Endodermal cell (in vitro differentiated cells): ENCODE measurements at places on chromosomes 13 and 19. TPM values are rescaled to one million over a fixed set of nuclear protein-coding genes. Genes with fewer than 3 reads are reported as not detected.

GRCh38 chr19:55526216-55527196, 10.4 kb downstream of the SBK2 start:
- DNase-seq: peak; percentile 89

Gene ZNF285
- total RNA-seq: 7.7 and 9.0 TPM in 2 replicates

DNA sequence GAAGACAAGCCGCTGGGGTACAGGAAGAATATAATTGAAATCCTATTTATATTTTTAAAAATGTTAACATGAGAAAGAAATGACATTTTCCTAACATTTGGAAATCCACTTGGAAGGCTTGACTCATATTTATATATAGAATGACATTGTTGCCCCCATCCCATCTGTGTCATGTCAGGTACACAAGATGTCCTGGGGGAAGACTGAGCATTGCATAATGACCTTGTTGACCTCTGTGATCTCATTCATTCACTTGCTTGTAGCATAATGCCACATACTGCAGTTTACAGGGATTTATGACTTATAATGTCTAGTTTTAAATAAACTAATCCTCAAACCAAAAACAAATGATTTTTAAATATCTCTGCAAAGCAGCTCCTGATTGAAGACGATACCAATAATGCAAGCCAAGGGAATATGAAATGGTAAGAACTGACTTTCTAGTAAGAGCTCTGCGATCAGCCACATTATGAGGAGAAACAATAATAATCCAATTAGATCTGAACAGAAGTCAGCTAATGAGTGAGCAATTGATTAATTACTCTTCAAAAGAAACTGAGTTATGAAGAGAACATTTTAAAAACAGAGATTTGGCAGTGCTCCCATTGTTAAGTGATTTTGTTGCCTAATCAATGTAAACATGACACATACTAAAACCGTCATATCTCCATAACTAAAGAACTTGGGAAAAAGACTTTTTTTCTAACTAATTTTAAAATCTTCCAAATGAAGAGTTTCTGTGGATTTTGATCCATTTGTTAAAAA, 21.2 kb upstream of the VWA8 start:
- DNase-seq: no peak

Gene UQCRFS1
- 32.7 and 34.8 TPM in 2 replicates for total RNA-seq

GRCh38 chr13:23861310-23861709, 27.9 kb downstream of the MIPEP start:
- DNase-seq: no peak

GRCh38 chr13:81917810-81918209, 1576.9 kb upstream of the SPRY2 start:
- DNase-seq: no peak

Gene MYADM
- total RNA-seq: 157 and 164 TPM in 2 replicates

DNA sequence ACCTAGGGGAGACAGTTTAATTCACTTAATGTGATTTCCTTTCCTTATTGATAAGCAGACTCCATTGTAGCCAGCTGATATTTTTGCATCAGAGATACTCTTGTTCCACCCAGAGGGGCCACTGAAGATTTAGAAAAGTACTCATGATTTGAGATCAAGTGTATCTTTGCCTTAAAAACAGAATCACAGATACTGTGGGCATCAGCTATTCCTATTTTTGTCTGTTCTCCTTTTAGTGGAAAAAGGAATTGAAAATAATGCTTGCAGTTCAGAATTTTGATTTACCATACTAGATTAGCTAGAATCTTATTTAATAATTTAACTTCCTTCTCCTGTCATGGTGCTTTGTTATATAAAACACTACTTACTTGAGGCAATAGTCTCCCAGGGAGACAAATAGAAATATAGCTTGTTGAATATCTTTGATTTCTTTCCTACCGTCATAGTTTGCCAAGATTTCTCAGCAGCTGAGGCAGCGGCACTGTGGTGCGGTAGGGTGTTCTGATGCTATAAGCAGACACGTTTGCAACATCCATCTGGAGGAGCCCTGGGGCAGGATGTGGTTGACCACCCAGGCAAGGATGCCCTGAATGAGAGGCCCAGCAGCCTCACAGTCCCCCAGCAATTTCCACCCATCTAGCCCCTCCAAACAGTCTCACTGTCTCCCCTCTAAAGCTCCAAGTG, 47.0 kb upstream of the RAP2A start:
- no peak for DNase-seq

Gene INSL3
- total RNA-seq: 0.80 to 0.84 TPM in 2 of 3 replicates, not detected in the other

DNA sequence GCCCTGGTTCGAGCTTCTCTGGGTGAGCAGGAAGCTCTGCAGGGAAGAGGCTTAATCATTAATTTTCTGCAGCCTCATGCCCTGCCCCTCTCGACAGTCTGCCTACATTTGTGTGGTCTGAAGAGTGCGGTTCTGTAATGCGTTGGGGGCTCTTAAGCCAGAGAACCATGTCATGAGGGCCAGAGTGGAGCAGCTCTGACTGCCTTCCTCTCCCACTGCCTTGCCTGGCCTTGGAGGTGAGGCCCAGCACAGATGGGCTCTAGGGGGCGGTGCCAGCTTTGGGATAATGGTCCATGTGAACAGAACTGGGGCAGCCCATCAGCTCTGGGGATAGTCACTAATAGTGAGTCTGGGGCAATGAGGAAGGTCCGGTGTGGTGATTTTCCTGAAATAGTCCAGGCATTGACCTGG, 5.7 kb downstream of the FGF9 start:
- DNase-seq: peak; percentile 90

Gene CBARP
- total RNA-seq: 28.5 to 50.1 TPM (median 29.9 TPM) in 3 replicates

Gene CEACAM8
- total RNA-seq: not detected in 3 replicates

- no peak for DNase-seq
Observed at GRCh38 chr19:57057036-57057686, 62.6 kb upstream of the USP29 start.

DNA sequence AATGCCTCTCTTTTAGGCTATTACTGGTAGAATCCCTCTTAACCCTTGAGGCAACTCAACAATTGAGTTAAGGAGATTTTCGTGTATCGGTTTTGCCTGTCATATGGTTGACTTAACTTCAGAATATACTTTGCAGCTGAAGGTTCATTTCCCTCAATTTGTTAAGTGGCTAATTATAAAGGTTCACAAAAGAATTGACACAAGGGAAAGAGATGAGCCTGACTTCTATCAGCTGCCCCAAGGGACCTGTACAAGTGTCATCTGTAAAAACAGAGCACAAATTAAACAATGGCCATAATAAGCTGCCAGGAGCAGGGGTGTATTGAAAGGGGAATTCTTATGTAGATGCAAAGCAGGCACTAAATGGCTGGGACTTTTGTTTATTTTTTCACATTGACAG, 334.8 kb upstream of the OBI1 start:
- no peak for DNase-seq

DNA sequence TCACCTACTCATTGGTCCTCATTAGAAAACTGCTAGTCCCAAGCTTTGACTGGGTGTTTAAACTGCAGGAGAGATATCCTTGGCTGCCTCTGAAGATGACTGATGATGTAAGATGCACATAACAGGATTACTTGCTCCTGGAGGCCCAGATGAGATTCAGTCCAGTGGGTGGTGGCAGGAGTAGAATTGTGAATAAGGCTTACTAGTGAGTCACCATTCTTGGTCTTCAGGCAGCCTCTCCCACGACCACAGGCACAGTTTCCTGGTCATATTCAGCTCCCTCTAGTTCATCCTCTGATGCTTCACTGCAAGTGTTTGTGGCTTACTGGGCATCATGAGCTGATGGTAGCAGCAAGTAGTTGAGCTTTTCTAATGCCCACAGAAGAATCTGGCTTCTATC, 12.1 kb downstream of the SERTM1 start:
- no peak for DNase-seq

- DNase-seq: no peak
Observed at GRCh38 chr13:39196965-39197646, 158.8 kb downstream of the NHLRC3 start.

DNA sequence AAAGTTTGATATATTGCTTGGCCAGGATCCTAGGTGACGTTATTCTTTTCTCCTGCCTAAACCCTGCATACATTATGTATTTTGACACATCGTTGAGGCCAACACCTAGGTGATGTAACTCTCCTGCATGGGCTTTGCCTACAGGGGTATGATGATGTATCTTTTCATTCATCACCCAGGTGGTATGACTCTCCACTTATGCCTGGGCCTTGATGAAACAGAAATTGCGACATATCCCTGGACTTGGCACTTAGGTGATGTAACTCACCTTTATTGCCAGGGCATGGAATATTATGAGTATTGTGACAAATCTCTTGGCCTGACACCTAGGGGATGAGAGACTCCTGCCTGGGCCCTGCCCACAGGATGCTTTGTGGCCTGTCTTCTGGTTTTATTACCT, 18.5 kb upstream of the ZNF681 start:
- DNase-seq: no peak

GRCh38 chr13:109036078-109036780, 406.8 kb downstream of the MYO16 start:
- DNase-seq: no peak

DNA sequence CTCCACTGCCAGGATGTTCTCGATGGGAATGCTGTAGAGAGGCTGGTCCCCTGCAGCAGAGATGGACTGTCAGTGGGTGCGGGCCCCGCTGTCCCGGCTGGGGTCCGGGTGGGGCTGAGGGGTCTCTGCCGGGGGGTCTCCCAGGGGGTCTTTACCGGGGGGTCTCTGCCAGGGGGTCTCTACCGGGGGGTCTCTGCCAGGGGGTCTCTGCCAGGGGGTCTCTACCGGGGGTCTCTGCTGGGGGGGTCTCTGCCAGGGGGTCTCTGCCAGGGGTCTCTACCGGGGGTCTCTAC, 25.7 kb upstream of the C13orf46 start:
- DNase-seq: no peak

DNA sequence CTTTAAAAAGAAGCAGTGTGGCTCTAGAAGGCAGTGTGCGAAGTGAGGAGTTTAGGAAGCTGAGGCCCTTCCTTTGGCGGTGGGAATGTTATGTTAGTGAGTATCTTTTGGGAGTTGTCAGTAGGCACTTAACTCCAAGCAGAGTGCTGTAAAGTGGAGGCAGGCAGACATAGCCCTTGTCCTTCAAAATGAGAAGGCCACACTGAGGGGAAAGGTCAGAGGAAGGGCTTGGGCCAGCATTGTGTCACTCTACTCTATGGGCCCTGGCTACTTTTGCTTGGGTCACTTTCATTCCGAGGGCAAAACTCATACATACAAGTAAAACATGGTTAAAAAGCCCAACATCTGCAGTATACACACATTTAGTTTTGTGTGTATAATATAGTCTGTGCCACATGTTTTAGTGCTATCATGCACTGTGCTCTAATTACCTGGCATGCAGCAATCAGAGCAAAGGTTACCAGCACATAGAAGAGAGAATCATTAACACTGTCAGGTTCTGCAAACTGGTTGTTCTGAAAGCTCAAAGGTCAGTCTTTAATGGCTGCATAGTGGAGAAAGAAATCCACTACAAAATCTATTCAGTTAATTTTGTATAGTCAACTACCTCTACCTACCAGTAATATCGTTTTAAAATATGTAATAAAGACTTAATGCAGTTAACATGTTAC, 64.4 kb downstream of the WASF3 start:
- no peak for DNase-seq

DNA sequence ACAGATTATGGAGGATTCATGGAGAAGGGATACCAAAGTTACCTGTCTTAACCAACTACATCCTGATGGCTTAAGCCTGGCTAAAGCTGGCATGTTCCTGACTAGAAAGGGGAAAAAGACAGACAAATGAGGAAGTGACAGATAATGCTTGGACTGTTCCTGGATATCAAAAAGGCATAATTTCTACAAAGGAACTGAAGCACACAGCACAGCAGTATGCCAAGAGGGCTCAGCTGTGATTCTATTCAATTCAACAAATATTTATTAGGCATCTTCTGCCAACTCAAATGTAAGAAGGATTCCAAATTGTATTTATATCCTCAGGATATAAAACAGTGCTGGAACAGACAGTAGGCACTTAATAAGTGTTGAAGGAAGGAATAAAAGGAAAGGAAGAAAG, 59.5 kb downstream of the KLF12 start:
- no peak for DNase-seq

DNA sequence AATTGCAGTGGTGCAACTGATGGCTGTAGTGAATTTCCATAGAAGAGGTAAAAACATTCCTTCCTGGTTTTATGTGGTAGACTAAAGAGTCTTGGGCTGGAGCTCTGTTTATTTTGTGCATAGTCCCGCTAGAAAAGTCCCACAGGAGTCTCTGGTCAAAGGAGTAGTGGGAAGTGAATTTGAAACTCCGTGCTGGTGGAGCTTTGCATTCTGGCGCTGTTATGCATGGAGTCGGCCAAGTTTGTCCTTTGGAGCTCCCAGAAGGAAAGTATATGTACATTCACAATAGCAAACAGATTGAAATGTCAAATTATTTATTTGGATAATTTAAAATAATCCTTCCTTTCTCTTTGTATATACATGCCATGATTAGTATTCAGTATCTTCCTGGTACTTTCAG, 296.5 kb downstream of the LMO7 start:
- no peak for DNase-seq

DNA sequence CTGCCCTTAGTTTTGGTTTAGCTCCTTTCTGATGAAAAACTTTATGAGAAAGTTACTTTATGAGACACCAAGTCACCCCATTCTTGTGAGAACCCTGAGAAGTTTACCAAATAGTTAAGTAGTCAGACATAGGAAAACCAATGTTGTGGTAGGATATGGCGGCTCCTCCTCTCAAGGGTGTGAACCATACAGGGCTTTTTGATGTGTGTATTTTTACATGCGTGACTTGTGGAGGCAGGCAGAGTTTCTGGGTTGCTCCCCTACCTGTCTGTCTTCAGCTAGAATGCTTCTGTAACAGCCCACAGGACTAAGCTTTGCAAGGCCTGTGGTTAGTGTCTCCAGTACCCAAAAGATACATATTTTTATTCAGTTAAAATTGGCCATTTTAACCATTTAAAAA, 18.3 kb downstream of the UBAC2 start:
- DNase-seq: no peak

Gene KCTD12
- 2.6 to 7.4 TPM (median 2.6 TPM) in 3 replicates for total RNA-seq

DNA sequence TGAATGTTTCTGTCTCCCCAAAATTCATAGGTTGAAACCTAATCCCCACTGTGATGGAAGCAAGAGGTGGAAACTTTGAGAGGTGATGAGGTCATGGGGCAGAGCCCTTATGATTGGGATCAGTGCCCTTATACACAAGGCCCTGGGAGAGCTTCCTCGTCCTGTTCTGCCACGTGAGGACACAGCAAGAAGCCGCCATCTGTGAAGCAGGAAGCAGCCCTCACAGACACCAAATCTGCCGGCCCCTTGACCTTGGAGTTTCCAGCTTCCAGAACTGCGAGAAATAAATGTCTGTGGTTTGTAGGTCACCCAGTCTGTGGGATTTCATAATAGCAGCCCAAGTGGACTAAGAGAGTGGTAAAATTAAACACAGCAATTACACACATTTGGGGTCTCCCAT, 737.4 kb downstream of the UQCRFS1 start:
- no peak for DNase-seq

GRCh38 chr19:49904136-49904535, 7.4 kb upstream of the IL4I1 start:
- DNase-seq: no peak

DNA sequence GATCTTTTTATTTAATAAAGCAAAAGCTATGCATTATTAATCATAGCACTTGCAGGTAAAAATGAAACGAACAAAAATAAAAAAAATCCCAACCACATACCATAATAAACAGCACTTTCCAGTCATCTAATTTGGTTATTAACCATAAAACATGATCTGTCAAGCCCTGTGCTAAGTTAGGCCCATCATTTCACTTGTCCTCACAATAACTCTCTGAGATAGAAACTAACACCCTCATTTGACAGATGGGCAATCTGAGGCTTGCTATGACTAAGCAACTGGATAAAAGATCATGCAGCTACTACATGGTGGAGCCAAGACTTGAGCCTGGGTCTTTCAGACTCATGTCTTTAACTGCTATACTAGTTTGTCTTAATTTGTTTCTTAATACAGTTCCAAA, 21.8 kb downstream of the PROSER1 start:
- no peak for DNase-seq

Gene CHST8
- 1.6 to 2.5 TPM (median 2.3 TPM) in 3 replicates for total RNA-seq

Gene PRRG2
- 2.6 and 3.7 TPM in 2 replicates for total RNA-seq

GRCh38 chr19:1116726-1117581, 13.2 kb downstream of the GPX4 start:
- peak; percentile 73 for DNase-seq
